ENCODE measurements at places on chromosomes 2 and 18.

DNA sequence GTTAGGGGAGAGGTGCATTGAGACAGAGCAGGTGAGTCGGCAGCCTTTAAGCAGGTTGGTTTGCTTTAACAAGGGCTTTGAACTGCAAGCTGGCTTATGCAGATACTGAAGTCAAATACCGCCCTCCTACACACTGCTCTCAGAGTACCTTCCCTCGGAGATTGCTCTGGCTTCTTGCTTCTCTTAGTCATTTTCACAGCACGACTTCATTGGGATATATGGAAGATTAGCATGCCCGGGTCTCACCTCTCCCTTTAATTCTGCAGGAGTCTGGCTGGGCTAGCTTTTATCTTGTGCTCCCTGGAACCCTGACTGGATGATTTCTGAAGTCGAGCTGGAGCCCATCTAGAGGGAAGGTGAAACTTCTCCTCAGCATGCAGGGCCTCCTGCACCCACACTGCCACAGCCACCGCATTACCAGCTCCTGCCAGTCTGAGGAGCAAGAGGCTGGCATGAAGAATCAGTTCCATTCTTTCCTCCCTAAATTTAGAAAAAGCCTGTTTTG, 395.5 kb upstream of the HNRNPA3 start:
- DNase-seq: no peak

GRCh38 chr2:58896638-58897037, 655.5 kb upstream of the FANCL start:
- no peak for DNase-seq

GRCh38 chr2:185665251-185665814, 73.3 kb upstream of the FSIP2 start:
- DNase-seq: no peak

DNA sequence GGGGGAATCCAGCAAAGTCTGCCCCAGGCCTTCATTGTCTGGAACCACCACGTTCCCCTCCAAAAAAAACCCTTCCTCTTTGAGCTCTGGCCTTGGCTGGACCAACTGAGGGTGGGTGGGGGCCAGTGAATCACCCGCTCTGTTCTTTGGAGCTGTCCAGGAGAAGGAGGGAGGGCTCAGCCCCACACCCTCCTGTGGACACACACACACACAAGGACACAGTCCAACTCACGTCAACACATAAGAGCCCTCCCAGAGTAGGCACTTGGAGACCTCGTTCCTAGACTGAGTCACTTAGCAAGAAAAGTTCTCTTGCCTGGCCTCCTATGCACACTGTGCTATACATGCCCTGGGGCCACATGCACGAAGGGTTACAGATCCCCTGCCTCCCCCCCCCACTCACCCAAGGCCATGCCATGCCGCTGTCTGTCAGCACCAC, 1.2 kb upstream of the TNS1 start:
- DNase-seq: peak; percentile 94

GRCh38 chr2:8790739-8791162, 46.7 kb downstream of the KIDINS220 start:
- no peak for DNase-seq

GRCh38 chr18:183769-184168, 25.4 kb downstream of the USP14 start:
- DNase-seq: no peak

DNA sequence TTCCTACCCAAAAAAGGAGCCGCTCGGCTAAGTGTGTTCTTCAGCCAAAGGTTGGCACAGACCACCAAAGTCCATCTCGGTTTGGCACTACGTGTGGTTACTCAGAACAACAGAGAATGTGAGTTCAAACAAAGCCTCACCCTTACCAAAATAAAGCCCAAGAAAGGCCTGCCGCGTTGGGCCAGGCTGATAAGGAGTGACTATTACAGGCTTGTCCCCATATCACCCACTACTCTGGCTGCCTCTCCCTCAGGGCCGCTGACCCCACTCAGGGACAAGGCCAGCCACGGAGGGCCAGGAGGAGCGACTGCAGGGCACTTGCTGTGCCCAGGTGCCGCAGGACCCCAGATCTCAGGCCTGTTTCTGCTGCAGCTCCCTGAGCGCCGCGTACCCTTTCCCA, 13.8 kb downstream of the HS1BP3 start:
- DNase-seq: no peak

GRCh38 chr18:41690332-41691127, 264.5 kb upstream of the PIK3C3 start:
- no peak for DNase-seq

GRCh38 chr2:26095758-26096157, 61.9 kb downstream of the RAB10 start:
- DNase-seq: no peak

GRCh38 chr2:216445501-216445900, 33.2 kb downstream of the SMARCAL1 start:
- DNase-seq: no peak

DNA sequence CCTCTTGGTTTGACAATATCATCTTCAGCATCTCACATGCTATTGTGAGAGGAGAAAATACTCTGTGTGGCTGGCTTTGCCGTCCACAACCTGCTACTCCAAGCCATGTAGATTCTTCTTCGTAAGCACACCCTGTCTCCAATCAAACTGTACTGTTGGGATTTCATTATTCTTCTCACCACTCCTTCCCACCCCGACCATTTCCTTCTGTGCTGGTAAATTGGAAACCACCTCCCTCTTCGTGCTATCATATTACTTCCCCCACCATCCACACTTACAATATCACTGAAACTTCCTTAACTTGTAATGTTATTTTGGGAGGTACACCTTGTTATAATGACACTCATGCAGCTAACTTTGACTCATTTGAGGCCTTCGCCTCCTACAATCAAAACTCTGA, 3.2 kb upstream of the AGXT start:
- no peak for DNase-seq

- DNase-seq: no peak
Measured at GRCh38 chr18:42583283-42583731, 532.2 kb downstream of the RIT2 start.

DNA sequence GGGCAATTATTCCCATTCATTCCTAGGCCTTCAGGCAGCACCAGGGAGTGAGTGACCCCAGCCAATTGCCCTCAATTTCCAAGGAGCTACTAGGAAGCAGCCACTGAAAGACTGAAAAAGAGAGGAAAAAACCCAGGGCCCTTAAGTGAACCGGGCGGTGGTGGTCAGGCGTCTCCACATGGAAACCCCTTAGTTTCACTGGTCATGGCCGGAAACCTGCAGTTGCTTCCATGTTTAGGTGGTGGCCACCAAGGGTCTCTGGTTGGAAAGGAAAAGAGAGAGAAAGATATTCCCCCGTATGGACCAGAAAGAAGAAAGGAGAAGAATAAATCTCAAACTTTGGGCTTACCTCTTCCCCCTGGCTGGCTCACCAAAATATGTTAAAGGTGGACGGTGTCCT, 64.9 kb downstream of the GALR1 start:
- no peak for DNase-seq

DNA sequence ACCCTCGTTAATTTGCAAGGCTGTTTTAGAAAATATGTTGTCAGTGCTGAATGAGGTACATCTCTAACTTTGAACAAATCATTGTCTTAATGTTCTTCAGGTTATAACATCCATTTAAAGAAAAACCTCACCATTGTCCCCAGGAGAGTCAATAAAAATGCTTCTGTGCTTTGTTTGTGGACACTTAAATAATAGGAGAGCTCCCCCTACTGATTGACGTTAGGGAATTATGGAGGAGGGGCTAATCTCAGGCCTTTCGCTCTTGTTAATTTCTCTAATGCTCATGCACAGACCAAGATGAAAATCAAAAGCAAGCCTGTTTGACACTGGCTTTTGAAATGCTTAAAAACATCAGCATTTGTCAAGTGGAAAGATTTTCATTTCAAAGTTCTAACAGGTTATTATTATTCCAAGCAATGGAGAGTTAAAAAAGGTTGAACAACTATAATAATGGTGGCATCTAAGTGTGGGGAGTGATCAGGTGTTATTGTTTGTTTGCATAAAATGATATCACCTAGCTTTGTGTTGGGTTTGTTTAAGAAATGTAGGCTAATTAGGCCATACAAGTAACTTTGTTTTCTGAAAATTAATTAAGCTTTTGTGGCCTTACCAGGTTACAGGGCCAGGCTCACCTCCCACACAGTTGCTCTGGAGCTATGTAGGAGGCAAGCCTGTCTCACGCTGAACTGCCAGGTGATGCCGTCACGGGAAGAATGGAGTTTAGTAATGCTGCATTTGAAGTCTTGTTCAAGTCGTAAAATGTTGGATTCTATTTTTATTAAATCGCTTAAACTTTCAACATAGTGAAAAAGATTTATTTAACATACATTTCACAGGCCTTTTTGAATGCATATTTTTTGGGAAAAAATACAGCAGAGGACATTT, 51.7 kb upstream of the SMIM21 start:
- DNase-seq: no peak

DNA sequence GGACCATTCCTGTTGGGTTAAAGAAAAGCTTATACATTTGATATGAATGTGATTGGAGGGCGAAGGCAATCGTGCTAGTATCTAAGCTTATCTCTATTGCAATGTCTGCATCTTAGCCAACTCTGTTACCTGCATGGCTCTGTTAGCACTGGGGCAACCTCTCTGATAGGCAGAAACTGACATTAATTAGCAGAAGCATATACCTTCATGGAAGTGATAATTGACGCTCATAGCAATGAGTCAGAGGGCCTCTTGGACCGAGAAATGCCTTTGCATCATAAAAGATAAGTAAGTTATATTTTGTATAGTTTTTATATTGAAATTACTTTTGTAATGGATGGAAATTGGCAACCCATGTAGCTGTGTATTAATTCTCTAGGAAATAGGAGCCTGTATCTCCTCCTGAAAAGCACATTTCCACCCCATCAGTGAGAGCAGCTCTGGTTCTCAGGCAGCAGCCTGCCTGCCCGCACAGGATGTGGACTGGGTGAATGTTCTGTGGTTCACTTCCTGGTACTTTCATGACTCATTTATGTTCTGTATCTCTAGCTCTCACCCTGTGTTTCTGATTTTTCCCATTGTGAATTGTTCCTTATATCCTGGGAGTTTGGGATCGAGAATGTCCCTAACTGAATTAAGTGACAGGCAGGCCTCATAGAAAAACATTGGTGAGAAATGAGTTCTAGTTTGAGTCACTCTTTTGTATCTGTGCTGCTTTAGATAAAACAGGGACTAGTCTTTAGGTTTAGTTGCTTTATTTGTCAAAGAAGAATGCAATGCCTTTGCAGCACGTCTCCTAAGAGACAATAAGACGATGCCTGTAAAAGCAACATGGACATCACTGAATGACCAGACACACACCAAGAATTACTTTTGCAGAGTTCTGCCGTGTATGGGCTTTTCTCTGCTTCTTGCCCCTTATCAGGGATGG, 344.9 kb downstream of the DCDC2C start:
- DNase-seq: no peak

DNA sequence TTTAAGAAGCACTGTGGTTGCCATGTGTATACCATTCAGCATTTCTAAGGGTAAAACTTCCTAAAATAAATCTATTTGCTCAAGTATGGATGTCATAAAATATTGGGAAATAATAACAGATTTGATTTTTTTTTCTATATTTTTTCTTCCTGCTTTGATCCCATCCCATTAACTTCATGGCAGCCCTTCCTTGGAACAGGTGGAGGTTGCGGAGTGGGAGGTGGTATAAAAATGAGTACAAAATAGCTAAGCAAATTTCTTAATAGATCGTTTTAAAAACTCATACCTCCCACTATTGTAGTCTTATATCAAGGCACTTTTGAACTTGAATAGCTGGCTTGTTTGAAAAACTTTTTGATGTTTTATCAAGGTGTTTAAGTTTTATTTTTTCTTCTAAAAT, 152.1 kb upstream of the KYNU start:
- no peak for DNase-seq

- DNase-seq: no peak
Measured at GRCh38 chr2:55090702-55091101, 40.5 kb upstream of the RTN4 start.

DNA sequence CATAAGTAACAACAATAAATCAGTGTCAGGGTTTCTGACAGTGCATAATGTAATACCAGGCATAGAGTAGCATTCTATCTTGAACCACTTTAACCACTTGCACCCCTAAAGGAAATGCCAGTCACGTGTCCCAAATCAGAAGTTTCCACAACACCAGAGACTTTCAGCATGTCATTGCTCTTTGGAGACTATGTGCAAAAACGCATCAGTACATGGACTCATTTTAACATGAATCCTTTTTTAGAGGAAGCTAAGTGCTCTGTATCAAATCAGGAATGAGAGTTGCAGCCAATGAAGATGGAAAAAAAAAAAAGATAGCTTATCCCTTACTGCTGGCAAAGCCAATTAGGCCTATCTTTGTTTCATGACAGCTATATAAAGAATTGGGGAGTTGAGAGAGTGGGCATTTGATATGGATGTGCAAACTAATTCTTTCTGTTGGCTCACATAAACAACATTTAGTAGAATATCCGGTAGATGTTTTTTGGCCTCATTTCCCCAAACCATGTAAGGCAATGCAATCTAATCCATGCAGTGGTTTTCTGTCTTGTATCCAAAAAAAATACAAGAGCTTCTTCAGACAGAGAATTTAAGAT, 353.1 kb downstream of the IRS1 start:
- no peak for DNase-seq

DNA sequence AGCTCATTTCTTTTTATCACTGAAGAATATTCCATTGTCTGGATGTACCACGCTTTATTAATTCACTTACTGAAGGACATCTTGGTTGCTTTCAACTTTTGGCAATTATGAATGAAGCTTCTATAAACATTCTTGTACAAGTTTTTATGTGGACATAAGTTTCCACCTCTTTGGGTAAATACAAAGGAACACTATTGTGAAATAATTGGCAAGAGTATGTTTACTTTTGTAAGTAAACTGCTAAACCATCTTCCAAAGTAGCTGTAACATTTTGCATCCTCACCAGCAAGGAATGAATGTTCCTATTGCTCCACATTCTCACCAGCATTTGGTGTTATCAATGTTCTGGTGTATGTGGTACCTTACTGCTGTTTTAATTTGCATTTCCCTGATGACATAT, 15.8 kb upstream of the VWC2L start:
- no peak for DNase-seq

- no peak for DNase-seq
Measured at GRCh38 chr2:31142110-31142509, 3.9 kb upstream of the GALNT14 start.

- DNase-seq: no peak
Measured at GRCh38 chr2:68463287-68463877, 3.7 kb downstream of the FBXO48 start.

DNA sequence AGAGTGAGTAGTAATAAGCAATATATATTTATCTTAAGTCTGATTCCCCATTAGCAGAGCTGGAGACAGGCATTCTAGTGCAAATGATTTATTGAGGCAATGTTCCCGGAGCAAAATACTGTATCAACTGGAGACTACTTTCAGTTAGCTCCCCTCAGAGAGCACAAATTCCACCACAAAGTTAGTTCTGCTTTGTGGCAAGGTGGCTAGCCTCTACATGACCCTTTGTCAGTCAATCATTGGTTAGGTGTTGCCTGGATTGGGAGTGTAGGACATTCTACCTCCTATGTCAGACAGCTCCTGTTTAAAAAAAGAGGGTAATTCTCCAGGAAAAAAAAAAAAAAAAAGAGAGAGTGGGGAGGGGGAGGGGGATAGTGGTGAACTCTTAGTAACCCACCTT, 402.2 kb downstream of the NR4A2 start:
- DNase-seq: no peak

GRCh38 chr18:41969881-41970280, 14.8 kb downstream of the PIK3C3 start:
- no peak for DNase-seq
